ENCODE measurements at places on chromosomes 12 and 14.
A peak's percentile ranks its signal among the peaks of the same experiment; 100 is the strongest.

DNA sequence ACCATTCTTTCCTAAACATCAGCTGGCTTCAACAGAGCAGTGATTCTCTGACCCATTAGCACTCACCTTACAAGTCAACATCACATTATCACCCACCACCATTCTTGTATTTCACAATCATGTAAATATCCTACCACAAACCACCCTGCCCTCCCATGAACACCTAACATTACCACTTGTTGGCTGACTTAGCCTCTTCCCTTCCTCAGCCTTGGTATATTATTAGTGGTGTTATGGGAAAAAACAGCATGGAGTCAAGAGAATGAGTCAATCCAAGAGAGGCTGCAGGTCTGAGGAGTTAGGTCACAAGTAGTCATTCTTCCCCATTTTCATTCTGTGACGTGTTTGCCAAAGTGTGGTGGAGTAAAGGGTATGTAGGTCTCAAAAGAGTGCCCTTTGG lies 22.3 kb upstream of the MGP start:
- peaks cover 10% of the 10 kb centered on the region for H3K36me3 ChIP-seq
- no peak overlapping the region for H3K4me3 ChIP-seq
- no peaks in the 10 kb centered on the region for H3K27me3 ChIP-seq
- no peak for DNase-seq
- H3K27ac ChIP-seq = peak overlapping the region; percentile 35

DNA sequence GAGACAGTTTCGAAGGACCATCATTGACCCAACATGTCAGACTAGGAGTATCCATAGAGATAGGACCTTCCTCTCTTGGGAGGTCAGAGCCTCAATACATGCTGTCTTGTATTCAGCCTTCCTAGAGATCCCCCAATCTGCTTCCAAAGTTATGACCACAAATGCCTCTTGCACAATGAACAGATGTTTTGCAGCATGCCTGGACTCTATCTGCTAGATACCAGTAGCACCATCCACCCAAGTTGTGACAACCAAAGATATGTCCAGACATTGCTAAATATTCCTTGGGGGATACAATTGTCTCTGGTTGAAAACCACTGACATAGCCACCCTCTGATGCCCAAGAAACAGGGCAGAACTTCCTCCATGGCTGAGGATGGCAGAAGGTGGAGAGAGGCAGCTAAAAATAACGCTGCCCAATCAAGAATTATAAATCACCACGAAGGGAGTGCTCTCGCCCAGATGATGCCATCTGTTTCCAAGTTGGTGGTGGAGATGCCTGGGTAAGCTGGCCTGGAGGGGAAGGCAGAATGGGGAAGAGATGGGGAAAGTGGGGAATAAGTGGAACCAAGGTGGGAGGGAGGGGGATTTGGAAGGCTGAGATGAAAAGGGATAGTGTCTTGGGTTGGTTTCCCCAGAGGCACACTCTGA lies 42.9 kb upstream of the NOS1 start:
- no peaks in the 10 kb centered on the region for H3K27me3 ChIP-seq
- no peaks in the 10 kb centered on the region for H3K36me3 ChIP-seq
- H3K4me1 ChIP-seq = no peaks in the 10 kb centered on the region
- no peak overlapping the region for H3K4me3 ChIP-seq
- H3K27ac ChIP-seq = no peak overlapping the region

GRCh38 chr14:64675312-64675711 lies 28.9 kb upstream of the PLEKHG3 start:
- no peak overlapping the region for H3K27ac ChIP-seq
- H3K4me3 ChIP-seq = no peak overlapping the region
- H3K27me3 ChIP-seq = no peaks in the 10 kb centered on the region
- peaks cover 27% of the 10 kb centered on the region for H3K4me1 ChIP-seq
- H3K36me3 ChIP-seq = no peaks in the 10 kb centered on the region

DNA sequence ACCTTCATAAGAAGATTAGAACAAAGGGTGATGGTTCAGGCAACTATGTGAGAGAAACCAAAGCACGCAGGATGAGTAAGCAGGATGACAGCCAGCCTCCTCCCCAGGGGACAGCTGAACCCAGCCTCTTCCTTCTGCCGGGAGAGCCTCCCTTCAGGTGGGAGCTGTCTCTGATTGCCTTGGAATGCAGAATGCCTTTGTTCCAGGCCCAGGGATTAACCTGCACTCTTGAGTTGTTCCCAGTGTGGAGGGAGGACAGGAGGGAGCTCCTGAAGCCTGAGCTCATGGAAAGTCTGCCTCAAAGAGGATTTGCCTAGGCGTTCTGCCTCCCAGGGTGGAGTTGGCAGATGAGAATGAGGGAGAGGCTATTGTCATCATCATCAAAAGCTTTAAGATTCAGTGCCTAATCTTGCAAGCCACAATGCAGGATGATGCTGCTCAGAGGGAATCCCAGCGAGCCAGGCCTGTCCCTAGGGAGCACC lies 3.6 kb upstream of the KRT6A start:
- peaks cover 20% of the 10 kb centered on the region for H3K27me3 ChIP-seq
- H3K27ac ChIP-seq = no peak overlapping the region
- H3K4me1 ChIP-seq = peaks cover 4% of the 10 kb centered on the region
- DNase-seq = no peak
- H3K4me3 ChIP-seq = no peak overlapping the region

DNA sequence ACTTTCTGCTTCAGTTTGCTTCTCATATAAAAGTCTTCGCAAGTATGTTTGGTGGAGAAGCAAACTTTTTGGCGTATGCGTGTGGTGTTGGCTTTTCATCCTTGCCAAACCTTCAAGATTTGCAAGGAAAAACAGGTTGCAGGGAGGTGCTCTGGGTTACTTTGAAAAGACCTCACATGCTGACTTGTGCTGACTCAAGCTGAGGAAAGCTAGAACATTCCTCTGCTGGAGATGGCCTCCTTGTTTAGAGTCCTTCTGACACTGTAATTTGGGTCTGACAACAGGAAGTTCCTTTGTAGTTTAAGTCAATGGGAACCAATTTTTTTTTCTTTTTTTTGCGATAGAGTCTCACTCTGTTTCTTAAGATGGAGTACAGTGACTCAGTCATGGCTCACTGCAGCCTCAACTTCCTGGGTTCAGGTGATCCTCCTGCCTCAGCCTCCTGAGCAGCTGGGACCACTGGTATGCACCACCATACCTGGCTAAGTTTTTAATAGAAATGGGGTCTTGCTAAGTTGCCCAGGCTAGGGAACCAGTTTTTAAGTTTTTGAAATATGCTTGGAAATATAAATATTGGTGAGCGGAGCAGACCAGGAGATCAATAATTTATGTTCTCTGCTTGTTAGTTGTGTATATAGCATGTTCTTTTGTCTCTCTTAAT lies 2.6 kb upstream of the ACACB start:
- no peak for DNase-seq
- H3K27ac ChIP-seq = no peak overlapping the region
- H3K27me3 ChIP-seq = no peaks in the 10 kb centered on the region
- H3K36me3 ChIP-seq = peaks cover 14% of the 10 kb centered on the region
- H3K4me1 ChIP-seq = peaks cover 3% of the 10 kb centered on the region

Data from effector memory CD8-positive, alpha-beta T cell (primary cell).